ENCODE measurements at places on chromosomes 4 and X.
A peak's percentile ranks its signal among the peaks of the same experiment; 100 is the strongest.

DNA sequence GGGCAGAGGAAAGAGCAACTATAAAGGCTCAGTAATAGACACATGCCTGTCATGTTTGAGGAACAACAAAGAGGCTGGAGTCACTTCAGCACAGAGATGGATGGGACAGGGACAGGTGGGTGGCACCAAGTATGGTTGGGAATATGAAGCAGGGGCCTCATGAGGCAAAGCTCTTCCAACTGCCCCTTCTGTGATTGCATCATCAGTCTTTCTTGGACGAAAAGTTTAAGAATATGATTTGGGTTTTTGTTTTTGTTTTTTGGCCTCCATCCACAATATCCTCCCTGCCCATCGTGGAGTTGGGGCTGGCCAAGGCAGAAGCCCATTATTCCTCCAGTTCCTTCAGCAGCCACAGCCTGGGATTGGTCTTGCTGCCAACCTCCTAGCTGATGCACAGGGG lies 34.4 kb downstream of the SAGE1 start:
- no peak for DNase-seq

DNA sequence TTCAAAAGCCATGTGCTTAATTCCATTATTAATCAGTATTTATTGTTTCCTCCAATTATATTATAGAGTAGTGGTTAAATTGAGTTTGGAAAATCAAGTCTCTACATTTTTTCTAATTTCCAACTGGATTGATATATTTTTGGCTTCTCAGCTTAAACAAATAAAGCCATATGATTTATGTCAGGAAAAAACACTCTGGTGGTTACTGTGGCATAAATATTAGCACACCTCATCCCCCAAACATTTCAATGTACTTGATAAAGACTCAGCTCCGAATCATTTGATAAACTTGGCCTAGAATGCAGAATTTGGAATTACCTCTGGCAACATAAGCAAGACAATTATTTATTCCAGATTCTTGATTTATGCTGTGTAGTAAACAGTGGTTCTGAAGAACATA lies 2313.8 kb downstream of the ARAP2 start:
- no peak for DNase-seq

- DNase-seq = no peak
Observed at GRCh38 chrX:139930401-139930800, 2.5 kb downstream of the ATP11C start.

DNA sequence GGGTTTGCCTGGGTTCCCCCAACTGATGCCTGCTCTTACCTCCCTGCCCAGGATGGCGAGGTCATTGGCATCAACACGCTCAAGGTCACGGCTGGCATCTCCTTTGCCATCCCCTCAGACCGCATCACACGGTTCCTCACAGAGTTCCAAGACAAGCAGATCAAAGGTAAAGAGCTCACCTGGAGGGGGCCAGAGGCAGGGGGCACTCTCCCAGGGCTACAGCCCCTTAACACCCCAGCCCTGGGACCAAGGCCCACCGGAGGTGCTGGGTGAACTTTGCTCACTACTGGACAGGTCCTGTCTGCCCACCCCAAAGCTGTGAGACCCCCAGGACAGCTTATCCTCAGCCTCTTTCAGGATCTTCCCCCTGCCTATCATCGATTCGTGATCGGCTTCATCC lies 24.5 kb downstream of the HTRA3 start:
- no peak for DNase-seq

GRCh38 chrX:112235547-112235946 lies 153.0 kb upstream of the TRPC5 start:
- DNase-seq = no peak

- DNase-seq = no peak
Observed at GRCh38 chr4:135277068-135277979, 1075.7 kb upstream of the PABPC4L start.

DNA sequence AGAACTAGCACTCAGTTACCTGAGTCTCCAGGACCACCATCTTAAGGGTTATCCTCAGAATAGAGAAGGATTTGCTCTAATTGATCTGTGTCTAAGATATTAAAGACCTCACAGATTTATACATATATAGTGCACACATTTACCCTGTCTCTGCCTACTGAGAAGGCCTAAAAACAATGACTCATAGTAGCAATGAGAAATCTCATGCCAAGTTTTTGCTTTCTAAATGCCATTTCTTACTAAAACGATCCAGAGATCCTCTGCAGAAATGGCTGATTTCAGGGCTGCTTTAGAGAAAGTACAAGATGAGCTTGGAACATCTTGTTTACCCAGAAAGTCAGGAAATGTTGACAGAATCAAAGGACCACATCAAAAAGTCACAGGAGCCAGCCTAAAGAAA lies 79.1 kb upstream of the INPP4B start:
- no peak for DNase-seq

GRCh38 chr4:137768196-137768595 lies 235.9 kb upstream of the PCDH18 start:
- DNase-seq = no peak

GRCh38 chrX:137684591-137684990 lies 118.7 kb downstream of the ZIC3 start:
- no peak for DNase-seq

- no peak for DNase-seq
Observed at GRCh38 chr4:148116969-148117368, 325.2 kb downstream of the NR3C2 start.

DNA sequence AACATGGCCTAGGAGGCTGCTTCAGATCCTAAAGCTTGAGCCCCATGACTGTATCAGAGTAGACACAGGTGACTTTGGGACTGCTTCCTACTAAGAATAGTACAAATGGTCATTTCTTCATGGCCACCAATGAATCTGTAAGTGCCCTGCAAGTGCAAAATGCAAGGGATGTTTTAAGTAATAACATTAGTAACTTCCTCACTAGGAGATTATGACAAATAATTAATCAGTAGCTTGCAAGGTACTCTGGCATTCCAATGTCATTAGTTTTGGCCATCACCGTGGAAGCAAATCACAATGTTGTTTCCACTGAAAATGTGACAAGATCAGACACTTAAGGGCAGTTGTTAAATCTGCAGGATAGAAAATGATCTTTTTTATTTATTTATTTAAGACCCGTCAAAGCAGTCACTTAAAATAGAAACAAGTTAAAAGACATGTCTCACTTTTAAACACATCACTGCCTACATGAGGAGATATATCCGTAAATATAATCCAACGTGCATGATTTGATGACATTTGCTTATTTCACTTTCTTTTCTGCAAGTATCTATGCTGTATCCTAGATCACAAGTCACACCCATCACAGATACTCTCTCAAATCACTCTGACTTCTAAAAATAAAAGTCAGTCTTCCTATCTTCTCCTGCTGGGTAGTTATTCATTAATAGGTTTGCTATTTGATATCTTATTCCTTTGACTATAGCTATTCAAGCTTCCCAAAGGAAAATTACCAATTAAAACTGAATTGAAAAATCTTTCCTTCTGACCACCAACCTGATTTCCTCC lies 400.6 kb downstream of the IL15 start:
- no peak for DNase-seq

GRCh38 chr4:87103691-87104187 lies 116.7 kb downstream of the KLHL8 start:
- no peak for DNase-seq

DNA sequence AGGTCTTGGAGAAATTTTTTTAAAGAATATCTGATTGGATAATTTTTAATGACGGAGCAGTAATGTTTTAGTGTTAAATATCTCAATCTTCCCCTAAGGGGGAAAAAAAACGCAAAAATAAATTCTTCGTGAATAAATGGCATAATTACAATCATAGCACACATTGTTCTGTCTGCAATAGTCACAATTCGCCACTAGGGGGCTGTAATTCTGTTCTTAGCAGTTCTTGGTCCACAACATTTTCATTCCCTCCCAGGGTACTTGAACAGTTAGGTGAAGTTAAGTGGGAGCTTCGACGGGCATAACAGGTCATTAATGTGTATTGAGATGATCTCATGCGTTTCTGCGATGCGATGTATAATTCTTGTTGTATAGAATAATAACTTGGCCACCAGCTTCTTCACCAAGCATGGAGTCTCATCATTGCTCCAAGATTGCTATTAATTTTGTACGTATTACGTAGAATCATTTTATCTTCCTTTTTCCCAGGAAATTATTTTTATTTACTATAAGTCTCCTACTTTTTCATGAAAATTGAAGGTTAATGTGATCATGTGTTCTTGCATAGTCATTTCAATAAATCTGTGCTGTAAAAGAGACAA lies 27.2 kb downstream of the HTR2C start:
- no peak for DNase-seq

- peak; percentile 36 for DNase-seq
Observed at GRCh38 chr4:123398853-123399626, 2.4 kb downstream of the SPRY1 start.

DNA sequence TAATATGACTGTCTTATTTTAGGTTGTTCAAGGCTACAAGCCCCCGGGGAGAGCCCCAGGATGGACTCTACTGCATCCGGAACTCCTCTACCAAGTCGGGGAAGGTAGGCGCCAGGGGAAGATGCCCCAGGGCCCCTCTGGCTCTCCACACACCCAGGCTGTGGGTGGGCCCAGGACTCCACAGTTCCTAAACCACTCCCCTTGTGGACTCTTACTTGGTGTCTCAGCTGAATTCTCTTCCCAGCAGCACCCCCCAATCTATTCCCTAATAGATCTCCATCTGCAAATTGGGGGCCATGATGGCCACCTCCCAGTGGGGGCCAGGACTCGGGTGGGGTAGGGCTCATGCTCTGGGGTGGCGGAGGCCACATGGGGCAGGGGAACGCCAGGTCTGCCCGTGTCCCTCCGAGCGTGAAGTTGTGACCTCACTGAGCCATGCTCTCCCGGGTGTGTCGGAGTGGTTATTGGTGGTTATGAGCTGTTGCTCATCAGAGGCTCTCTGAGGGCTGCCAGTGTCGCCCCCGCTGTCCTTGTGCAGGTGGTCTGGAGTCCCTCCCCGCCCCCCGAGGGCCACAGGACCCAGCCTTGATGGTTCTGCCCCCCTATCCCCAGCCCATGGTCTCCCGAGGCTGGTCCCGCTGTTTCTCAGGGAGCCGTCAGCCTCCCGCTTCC lies 11.2 kb upstream of the ADD1 start:
- no peak for DNase-seq

- DNase-seq = no peak
Observed at GRCh38 chr4:169150806-169151205, 120.0 kb downstream of the SH3RF1 start.

- no peak for DNase-seq
Observed at GRCh38 chrX:70504772-70505450, 60.3 kb downstream of the DLG3 start.

GRCh38 chrX:29775890-29776289 lies 439.5 kb upstream of the MAGEB2 start:
- no peak for DNase-seq

DNA sequence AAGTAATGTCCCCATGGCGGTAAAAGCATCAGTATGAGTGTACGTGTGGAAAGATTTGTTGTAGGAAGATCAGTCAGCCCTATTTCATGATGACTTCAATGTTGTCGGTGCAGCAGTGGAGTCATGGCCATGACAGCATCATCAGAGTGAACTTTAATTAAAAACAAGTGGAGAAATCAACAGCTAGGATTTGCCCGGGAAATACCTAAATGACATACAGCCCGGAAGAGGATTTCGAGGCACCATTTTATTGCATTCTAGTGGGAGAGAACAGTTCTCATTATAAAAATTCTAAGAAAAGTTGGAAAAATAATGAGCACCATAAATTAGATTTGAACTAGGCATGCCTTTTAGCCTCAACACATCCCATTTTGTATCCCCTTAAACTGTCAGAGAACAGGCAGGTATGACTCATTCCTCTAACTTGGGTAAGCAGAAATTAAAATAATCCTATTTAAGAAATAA lies 170.1 kb downstream of the SHROOM3 start:
- no peak for DNase-seq

GRCh38 chr4:87216469-87216868 lies 3.9 kb downstream of the KLHL8 start:
- no peak for DNase-seq

- no peak for DNase-seq
Observed at GRCh38 chr4:66667249-66667648, 878.1 kb downstream of the CENPC start.

GRCh38 chr4:56468097-56468422 lies 643 bp downstream of the SRP72 start:
- no peak for DNase-seq

DNA sequence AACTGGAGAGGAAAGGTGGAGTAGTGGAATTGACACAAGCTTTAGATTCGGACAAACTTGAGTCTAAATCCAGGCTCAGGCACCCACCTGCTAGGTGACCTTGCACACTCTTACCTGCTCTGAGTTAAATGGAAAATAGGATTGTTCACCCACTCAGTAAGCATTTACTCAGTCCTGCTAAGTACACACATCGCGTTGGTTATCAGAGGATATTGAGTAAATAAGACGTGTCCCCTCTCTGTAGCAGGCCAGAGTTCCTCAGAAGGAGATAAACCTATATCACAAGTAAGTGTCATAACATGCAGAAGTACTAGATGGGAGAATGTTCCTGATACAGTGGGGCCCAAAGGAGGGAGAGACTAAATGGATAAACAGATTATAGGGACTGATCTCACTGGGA lies 117.7 kb downstream of the SMIM20 start:
- no peak for DNase-seq

GRCh38 chr4:6916069-6916586 lies 6.5 kb downstream of the TBC1D14 start:
- no peak for DNase-seq

DNA sequence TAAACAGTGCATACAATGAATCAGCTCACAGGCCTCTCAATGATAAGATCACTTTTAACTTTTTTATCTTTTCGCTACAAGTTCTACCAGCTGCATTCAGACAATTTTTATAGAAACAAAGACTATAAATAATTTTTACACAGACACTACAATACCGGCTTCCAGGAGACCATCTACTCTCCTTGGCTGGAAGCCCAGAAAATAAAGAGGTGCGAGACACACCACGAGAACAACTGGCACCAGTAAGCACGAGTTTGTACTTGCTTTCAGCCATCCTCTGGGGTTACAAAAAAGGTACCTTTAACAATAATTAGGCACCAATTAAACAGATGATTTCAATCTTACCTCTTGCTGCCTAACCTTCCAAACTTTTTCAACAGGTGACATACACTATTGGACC lies 11.2 kb upstream of the PRDX4 start:
- DNase-seq = no peak

DNA sequence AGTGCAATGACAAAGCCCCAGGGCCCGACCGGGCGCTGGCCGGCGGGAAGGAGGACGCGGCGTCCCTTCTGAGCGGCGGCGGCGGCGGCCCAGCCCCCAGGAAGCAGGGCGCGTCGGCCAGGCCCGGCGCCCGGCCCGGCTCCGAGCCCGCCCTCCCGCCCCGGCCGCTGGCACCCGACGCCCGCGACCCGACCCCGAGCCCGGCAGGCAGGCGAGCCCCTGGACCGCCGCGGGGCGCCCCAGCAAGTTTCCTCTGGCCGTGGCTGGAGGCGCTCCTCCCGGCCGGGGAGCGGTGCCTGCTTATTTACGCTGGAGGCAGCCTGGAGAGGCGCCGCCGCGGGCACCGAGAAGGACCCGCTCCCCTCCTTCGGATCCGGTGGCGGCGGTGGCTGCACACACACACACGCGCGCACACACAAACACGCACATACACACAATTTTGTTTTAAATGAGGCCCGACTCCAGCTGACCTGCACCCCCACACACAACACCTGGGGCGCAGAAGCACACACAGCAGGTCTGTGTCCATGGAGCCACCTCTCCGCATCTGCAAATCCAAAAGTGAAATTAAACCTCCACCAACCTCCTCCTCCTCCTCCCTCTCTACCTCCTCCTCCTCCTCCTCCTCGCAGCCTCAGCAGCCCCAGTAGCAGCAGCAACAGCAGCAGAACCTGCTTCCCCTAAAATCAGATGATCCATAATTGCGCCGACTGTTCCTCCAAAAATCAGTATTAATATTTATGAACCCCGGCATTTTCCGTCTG lies 669 bp downstream of the IRF2 start:
- DNase-seq = peak; percentile 12

All from effector memory CD4-positive, alpha-beta T cell (primary cell).